ENCODE measurements at places on chromosomes 16 and 17.

GRCh38 chr16:53065461-53066061, 10.8 kb downstream of the CHD9 start:
- DNase-seq: no peak

- DNase-seq: no peak
These were observed 16.0 kb upstream of the APRT start for GRCh38 chr16:88827727-88828126.

GRCh38 chr16:87160234-87160636, 157.0 kb downstream of the C16orf95 start:
- DNase-seq: no peak

GRCh38 chr17:36934144-36934691, 3.1 kb upstream of the LHX1 start:
- no peak for DNase-seq

GRCh38 chr17:2040942-2041560, 771 bp upstream of the OVCA2 start:
- no peak for DNase-seq

DNA sequence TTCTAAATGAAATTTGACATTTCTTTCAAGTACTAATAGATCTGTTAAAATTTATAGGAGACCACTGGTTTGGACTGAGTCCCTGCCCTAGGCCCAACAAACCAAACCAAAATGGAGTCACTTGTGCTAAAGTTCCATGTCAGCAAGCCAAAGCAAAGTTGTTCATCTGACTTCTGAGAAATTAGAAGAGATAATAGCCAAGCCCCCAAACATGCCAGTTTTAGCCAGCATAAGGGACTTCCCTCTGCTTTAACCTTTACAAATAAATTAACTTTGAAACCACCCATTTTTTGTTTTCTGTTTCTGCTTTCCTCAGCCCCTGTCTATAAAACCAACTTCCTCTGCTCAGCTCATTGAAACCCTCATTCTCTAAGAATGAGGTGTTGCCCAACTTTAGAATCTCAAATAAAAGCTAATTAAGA, 18.9 kb downstream of the CDR2 start:
- no peak for DNase-seq

Data from activated CD4-positive, alpha-beta T cell treated with anti-CD3 and anti-CD28 coated beads, Interleukin-2, amount 50 U/mL, for 4 hours (primary cell).